ENCODE measurements at places on chromosomes 16 and 17.

DNA sequence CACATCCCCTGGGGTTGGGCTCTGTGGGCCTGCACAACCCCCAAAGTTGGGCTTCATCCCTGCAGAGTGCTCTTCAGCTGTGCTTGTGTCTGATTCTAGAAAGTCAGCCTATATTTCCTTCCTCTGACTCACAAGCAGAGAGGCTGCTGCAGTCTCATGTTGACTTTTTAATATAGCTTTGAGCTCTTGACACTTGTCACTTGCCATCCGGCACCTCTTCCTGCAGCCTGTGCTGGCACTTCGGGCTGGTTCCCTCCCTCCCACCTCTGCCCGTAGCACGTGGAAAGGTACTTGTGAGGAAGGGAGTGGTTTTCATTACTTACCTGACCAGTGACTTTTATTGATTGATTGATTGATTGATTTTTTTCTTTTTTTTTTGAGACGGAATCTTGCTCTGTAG, 19.0 kb upstream of the JPT2 start:
- DNase-seq, result no peak

DNA sequence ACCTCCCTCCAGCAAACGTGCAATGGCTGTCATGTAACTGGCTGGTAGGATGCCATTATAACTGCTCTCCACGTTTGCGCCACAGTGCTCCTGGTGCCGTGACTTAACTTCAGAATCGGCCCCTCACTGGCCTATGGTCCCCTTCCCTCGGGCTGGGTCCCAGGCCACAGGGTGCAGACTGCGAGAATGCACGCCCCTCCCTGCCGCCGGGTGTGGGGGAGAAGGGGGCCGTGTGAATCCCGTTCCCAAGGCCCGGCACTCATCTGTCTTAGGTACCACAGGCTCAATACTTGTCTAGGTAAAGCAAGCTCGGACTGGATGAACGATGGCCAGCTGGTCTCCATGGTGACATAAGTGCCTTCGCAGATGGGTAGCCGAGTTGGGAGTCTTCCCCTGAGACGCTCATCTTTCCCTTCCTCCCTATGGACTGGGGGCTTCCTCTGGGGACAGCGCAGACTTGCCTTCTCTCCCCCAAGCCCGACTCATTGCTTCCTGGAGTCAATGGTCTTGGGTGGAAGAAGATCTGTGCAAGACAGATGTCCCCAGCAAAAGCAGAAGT, 37.8 kb downstream of the TIMM22 start:
- no peak for DNase-seq

DNA sequence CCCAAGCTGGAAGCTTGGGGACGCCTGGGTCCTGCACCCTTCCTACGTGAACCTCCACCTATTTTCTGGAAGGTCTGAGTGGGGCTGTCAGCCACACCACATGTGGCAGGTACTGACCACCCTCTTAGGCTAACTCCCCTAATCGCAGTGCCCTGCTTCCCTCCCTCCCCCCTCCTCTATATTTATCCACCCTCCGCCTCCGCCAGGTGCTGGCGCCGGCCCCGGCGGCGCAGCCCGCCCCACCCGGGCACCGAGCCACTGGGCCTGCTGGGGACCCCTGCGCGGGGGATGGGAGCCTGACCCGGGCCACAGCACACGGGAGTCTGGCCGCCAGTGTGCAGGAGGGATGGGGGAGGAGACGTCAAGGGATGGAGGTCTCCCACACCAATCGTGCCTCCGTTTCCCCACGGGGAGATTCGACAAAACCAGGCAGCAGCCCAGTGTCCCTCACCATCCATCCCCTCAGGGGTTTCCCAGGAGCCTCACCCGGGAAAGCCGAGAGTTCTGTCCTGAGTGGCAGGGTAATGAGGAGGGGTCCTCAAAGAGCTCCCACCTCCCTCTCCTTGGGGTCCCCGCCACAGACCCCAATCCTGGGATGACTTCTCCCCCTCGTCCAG, 1.3 kb downstream of the PLEKHH3 start:
- DNase-seq, result peak; percentile 57

- DNase-seq, result no peak
These were observed 18.6 kb downstream of the COG7 start for GRCh38 chr16:23434380-23434779.

GRCh38 chr16:2044541-2044940, 3.1 kb downstream of the NTHL1 start:
- no peak for DNase-seq

GRCh38 chr17:57242148-57242547, 14.2 kb upstream of the MSI2 start:
- DNase-seq, result peak; percentile 71

DNA sequence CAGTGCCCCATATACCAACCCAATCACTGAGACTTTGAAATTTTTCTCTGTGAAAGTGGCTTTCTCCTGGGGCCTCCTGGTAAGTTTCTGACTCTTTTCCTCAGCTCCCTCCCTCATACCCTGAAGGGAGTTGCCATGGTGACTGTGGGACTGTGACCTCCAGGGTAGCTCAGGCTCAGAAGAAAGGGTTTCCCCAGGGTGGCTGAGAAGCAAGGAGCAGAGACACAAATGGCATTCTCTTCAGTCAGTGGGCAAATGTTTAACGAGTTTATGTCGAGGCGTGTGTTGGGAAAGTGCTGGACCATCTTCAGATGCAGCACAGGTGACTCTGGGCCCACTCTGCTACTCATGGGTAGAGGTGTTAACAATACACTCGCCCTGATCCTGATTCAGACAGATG, 46.8 kb downstream of the MRPS23 start:
- no peak for DNase-seq

GRCh38 chr17:59641799-59642484, 22.2 kb downstream of the CLTC start:
- no peak for DNase-seq
